ENCODE measurements at places on chromosomes 16 and 17.

DNA sequence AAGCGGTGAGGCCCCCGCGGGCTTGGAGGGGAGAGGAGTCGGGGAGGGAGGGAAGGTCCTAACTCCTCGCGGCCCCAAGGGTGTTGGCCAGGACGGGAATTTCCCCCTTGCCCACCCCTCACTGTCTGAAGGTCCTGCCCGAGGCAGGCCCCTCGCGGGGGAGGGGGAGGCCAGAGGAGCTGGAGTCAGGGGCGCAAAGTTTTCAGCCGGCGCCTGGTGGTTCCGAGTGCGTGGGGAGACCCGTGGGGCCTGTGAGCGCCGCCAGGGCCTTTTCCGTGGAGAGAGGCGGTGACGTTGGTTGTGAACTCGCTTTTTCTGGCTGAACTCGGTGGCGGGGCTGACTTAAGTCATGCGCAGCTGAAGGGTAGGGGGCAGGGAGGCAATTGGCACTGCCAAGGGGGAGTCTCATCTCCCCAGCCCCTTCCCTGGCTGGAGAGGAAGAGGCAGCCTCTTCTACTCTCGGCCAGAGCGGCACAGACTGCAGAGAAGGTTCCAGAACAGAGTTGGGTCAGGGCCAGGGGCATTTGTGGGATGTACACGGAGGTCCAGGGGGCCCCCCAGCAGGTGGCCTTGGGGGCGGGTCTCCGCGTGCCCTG, 1.5 kb downstream of the CACNA1H start:
- no peak for DNase-seq

GRCh38 chr17:9811537-9811936, 10.3 kb downstream of the GSG1L2 start:
- no peak for DNase-seq

- DNase-seq = no peak
These were observed 1025.1 kb upstream of the CDH8 start for GRCh38 chr16:63061319-63061718.

DNA sequence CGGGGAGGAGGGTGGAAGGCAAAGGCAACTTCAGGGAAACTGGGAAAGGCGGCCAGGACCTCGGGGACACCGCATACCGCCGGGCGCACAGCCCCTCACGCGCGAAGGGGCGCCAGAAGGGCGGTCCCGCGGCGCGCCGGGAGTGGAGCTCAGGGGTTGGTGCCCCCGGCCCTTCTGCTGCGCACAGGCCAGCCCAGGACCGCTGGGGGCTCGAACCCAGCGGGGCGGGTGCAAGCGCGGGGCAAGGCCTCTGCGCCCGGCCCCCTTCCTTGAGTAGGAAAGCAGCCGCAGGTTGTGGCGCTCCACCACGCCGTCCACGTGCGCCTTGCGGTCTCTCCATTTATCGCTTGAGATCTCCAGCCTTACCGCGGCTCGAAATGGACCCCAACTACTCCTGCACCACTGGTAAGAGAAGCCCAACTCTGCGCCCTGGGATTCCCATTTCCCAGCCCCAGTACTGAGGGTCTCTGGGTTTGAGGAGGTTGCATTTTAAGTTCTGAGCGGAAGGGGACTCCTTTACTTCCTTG, 3.0 kb upstream of the MT1A start:
- no peak for DNase-seq

DNA sequence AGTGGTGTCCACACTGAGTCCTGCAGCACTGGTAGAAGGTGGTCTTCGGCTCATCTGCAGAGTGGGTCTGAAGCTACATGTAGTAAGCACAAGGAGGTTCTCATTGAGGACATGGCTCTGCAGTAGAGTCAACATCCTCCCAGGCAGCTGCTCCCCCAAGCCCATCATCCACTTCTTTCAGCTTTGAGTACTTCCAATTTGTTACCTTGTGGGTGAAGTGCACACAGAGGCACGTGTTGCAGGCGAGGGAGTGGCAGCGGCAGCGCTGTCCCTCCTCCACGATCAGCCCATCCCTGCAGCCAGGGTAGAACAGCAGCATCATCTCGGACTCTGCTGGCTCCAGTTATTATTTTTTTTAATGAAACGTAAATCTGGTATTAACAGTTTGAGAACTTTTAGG, 1.8 kb upstream of the SSTR2 start:
- DNase-seq = no peak

- no peak for DNase-seq
These were observed 14.4 kb downstream of the CARHSP1 start for GRCh38 chr16:8854298-8854948.

DNA sequence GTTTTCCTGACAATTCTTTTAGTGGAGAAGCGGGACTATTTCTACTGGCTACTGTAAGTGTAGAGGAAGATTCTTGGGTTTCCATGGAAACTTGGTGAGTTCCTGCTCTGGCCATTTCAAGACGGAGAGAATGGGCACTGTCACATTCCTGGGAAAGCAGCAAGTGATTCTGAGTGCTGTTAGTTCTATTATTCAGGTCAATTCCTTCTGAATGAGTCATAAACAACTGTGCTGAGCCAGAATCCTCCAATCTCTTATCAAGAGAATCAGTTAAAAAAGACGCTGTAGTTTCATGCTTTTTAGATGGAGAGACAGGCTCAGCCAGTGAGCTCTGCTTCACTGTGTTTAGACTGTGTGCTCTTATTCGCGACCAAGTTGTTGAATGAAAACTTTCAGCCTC, 19.6 kb downstream of the AKAP10 start:
- no peak for DNase-seq

- no peak for DNase-seq
These were observed 110.5 kb downstream of the PMP22 start for GRCh38 chr17:15154618-15155017.

DNA sequence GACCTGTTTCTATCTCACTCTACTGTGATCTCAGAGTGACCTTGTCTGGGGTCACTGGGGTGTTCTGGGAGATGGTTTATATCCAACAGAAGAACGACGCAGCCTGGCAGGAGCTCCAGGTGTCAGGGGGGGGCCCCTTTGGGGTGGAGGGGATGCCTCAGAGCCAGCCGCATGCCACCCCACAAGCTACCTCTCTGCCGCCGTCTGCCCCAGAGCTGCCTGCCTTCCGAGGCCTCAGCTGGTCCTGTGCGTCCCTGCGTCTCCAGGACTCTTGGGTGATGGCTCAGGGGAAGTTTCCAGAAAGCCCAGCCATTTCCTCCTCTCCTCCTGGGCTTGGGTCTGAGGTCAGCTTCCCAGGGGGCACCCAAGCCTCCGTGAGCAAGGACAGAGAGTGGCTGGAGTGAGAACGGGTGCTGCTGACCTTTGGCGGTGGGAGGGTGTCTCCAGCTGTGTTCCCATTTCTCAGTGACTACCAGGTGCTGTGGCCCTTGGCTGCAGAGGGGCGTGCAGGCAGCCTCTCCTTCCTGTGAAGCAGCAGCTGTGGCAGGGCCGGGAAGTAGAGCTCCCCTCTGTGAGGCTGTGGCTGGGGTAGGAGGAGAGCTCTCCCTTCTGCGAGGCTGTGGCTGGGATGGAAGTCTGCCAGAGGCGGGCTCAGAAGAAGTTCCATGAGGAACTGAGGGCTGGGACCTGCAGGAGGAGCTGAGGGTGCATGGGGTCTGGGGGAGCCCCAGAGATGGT, 19.8 kb downstream of the JPH3 start:
- no peak for DNase-seq

DNA sequence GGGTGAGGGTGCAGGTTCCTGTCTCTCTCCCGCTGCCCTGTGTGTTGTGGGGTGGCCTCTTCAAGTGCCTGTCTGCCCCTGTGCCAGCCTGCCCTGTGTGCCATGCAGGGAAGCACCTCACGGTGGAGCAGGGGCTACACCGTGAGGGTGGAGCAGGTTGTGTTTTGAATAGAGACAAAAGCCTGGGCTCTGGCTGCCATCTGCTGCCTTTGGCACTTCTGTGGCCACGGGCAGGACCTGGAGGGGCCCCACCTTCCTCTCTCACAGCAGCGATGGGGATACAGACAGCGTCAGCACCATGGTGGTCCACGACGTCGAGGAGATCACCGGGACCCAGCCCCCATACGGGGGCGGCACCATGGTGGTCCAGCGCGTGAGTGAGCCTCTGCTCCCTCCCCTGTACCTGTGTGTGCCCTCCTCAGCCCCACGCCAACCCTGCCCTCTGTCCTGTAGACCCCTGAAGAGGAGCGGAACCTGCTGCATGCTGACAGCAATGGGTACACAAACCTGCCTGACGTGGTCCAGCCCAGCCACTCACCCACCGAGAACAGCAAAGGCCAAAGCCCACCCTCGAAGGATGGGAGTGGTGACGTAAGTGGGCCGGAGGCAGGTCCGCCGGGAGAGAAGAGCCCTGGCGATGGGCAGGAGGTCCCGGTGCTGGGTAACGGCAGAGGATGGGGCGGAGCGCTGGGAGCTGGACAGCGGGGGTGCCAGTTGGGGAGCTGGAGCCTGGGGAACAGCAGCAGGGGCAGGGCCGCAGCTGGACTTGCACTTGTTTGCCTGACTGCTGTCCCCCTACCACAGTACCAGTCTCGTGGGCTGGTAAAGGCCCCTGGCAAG, 5.4 kb upstream of the C17orf107 start:
- no peak for DNase-seq

All from stimulated activated naive CD4-positive, alpha-beta T cell (primary cell).